ENCODE measurements at places on chromosomes 2 and 18.

DNA sequence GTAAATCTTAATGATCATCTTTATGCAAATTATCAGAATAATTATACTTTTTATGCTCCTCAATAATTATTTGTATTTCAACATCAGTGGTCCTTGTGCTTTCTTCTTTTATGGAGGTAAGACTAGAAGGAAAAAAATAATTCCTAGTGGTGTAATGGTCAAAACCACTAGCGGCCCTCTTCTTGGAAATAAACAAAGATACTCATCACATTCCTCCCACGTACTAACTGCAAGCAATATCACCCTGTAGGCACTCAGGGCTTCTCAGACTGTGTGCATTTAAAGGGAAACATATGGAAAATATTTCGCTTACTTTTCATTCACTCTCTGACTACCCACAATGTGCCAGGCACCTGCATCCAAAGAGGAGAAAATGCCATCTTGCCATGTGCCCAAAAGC, 263.7 kb downstream of the DOK6 start:
- no peak for DNase-seq

DNA sequence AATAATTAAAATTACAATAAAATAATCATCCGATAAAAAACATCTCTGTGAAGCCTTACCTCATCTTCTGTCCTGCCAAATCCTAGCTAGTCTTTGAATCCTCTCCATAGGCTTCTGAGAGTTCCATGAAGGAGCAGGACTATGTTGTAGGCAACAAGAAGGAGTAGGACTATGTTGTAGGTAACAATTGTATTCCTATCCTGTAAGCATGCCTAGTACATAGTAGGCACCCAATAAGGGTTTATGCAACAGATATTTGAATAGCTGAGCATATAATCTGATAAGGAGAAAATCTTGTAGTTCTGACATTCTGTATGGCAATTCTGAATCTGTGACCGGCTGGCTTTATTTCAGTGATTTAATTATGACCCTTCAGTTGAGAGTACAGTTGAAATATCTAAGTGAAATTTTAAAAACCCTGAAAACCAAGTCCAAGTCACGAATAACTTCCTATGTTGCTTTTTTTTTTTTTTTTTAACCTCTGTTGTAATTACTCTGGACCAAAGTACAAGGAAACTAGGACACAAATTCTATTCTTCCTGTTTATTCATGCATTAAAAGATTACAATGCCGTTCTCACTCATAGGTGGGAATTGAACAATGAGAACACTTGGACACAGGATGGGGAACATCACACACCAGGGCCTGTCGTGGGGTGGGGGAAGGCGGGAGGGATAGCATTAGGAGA, 27.8 kb downstream of the VWA3B start:
- DNase-seq: no peak

GRCh38 chr2:236673823-236674185, 104.2 kb downstream of the ACKR3 start:
- no peak for DNase-seq

- DNase-seq: no peak
Observed at GRCh38 chr18:58347135-58347534, 281.8 kb downstream of the ALPK2 start.

DNA sequence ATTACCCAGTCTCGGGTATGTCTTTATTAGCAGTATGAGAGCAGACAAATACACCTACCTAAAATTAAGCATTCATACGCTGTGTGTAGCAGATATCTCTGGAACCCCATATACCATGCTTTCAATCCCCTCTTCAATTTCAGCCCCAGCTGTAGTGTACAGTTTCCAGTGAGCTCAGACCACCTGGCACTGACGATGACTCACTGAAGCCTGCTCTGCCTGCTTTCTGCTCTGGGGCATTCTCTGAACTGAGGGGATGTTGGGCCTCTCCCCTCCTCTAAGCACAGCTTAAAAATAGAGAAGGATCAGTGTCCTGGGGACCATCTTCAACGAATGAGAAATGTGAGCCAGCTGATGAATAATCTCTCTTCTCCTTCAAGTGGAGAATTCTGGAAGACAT, 8.7 kb upstream of the CCL20 start:
- DNase-seq: no peak

DNA sequence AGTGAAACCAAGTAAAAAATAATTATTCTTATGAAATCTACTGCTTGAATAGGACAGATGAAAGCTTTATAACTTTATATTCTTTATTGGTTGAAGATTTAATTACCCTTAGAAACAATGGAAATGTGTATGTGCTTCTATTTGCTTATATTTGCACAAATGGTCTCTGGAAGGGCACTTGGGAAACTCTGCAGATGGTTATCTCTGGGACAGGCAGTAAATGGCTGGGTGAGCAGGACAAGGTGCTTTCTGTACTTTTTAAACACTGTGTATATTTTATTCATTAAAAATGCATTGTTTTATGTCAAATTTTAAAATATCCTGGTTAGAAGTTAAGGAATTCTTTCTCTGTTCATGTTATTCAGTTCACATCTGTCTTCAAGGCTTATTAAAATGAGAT, 131.1 kb downstream of the LRRTM4 start:
- DNase-seq: no peak

- DNase-seq: no peak
Observed at GRCh38 chr2:212797484-212798205, 259.0 kb upstream of the ERBB4 start.

DNA sequence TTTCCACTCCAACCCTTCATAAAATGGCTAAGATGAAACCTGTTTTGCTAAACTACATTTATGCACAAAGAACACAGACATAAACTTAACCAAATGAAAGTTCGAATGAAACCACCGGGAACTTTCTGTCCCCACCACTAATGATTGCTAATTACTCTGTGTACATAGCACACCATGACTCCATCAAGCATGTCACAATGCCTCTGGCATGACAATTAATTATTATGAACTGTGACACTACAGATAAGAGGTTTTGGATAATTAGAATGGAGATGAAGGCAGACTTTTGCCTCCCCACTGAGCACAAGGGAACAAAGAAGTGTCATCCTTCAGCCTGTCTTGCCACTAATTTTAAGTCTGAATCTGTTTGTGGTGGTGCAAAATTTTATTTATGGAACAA, 1.5 kb downstream of the DAPL1 start:
- no peak for DNase-seq

GRCh38 chr2:68103030-68103708, 40.4 kb upstream of the C1D start:
- DNase-seq: no peak

- DNase-seq: no peak
Observed at GRCh38 chr2:47077442-47078117, 77.5 kb downstream of the STPG4 start.

GRCh38 chr2:221203125-221203524, 369.0 kb downstream of the EPHA4 start:
- DNase-seq: no peak

DNA sequence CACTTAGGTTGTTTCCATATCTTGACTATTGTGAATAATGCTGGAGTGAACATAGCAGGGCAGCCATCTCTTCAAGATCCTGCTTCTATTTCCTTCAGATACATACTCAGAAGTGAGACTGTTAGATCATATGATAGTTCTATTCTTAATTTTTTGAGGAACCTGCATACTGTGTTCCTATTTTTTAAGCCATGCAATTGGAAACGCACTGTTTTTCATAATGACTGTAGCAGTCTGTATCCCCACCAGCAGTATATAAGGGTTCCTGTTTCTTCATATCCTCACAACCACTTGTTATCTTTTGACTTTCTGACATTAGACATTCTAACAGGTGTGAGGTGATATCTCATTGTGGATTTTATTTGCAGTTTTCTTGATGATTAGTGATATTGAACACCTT, 15.5 kb downstream of the NEURL3 start:
- DNase-seq: no peak

DNA sequence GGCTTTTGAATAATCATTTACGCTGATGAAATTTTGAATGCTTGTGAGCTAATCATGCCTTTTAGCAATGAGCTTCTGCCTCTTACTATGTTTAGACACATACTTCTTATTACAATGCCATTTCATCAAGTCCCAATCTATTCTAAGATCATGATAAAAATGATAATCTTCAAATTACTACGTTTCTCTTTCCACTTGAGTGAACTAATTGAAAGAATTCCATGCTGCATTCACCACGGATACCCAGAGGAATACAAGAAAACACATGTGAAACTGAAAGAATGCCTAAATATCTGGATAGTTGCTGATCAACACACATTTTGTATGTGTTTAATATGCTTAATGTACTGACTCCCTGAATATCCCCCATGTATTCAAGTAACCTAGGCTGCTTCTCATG, 62.3 kb downstream of the LRRTM4 start:
- no peak for DNase-seq

GRCh38 chr2:30684026-30684425, 123.2 kb downstream of the CAPN13 start:
- no peak for DNase-seq

- no peak for DNase-seq
Observed at GRCh38 chr2:86416146-86416545, 25.0 kb upstream of the KDM3A start.

DNA sequence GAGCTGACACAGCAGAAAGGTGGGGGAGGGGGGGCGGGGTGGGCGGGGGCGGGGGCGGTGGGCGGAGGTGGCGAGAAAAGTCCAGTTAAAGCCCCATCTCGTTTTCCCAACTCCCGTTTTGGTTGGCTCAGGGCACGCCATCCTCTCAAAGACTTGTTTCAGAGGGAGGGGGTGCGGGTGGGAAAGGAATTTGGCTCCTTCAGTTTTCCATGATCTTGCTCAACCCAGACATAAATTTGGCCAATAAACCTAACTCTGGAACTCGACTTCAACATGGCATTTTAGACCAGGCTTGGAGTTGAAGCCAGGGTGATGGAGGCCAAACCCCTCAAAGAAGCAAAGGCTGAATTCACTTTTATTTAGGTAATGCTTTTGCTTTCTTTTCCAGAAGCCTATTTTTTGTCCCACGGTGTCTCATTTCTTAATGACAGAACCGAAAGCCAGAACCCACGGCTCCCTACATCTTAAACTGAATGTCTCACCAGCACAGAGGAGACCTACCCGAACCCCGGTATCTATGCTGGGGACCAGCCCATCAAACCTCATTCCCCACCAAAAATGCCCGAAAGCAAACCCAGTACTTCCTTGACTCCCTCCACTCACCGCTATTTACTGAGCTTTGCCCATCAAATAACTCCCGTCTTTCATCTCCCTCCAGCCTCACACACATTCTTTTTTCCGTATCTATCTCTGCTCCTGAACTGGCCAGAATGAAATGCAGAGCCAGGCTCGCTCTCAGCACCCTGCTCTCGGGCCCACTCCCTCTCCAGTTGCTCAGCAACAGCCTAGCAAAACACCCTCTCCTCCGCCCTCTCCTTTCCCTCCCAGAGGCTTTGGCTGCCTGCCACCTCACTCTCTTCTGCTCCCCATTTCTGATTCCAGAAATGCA, 4.3 kb downstream of the IGFBP5 start:
- DNase-seq: no peak

DNA sequence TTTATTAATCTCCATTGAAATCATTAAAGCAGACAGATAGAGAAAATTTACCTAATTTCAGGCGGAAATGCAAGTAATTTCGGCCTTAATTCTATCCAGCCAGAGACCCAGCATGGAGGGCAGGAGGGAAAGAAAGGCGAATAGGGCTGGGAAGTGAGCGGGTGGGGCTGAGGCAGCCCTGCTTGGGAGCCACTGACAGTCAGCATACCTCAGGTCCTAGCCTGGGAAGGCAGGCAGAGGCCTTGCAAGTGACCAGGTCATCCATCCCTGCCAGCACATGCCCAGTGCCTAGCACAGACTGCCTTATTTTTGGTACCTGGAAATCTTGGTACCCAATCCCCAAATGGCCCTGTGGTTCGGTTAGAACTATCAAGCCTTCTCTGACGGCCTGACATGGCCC, 1.5 kb downstream of the GDF7 start:
- no peak for DNase-seq

DNA sequence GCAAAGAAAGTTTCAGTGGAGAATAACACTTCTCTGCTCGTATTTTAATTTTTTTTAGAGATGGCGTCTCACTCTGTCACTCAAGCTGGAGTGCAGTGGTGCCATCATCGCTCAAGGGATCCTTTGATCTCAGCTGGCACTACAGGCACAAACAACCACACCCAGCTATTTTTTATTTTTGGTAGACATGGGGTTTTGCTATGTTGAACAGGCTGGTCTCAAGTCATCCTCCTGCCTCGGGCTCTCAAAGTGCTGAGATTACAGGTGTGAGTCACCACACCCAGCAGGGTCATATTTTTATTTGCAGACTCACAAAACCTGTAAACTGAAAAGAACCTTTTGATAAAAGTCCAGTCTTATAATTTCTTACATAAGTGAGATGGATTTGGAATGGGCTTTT, 2.6 kb downstream of the TRAK2 start:
- DNase-seq: peak; percentile 2

- no peak for DNase-seq
Observed at GRCh38 chr2:69291004-69291650, 95.9 kb downstream of the GFPT1 start.

DNA sequence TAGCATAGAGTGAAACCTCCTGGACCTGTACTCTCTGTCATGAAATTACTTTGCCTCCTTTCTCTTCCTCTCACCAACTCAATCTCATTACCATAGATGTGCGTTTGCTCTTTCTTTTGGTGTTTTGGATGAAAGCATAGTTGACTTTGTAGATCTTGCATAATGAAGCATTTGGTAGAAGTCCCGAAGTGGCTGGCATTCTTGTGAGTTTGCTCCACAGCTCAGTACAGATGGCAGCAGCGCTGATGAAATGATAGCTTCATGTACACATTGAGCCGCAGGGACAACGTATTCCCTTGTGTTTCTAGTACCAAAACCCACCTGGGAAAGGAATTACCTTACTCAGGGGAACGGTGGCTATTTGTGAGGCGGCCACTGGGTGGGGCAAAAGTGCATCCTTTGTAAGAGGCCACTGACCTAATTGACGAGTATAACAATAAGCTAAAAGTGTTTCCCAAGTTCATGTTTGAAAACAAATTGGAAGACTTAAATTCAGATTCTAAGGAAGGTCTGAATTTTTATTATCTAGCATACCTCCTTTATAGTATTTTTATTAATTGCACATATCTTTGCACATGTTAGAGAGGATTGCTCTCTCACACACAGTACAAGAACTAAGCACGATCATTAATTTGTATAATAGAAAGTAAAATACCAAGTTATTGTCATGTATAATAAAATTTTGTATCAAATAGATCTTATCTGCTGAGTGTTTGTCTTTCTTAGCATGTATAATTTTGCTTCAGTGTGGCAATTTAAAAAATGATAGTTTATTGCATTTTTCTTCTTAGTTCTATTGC, 25.4 kb upstream of the CDH7 start:
- no peak for DNase-seq

DNA sequence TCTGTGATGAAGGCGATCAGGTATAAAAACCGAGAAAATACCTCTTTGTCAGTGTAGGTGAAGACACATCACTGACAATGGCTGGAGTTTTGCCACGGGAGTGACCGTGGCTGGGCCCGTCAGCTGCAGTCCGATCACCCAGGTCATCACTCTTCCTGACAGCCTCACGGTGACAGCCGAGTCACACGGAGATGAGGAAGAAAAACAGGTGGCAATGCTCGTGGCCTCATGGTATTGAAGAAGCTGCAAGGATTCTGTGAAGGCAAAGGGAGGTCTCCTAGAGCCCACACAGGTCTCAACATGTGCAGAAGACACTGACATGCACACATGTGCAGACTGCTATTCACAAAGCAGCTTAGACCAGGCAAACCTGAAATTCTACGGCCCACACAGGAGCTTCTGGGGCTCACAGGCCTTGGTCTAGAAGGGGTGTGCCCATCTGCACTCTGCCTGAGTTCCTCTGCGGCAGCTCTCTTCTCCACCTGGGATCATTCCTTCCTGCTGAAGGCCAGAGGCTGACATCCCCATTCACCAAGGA, 7.4 kb downstream of the COPS9 start:
- no peak for DNase-seq
